ENCODE measurements at places on chromosomes 4 and X. TPM values are rescaled to one million over a fixed set of nuclear protein-coding genes. Genes with fewer than 3 reads are reported as not detected.

PLP1 gene
- total RNA-seq = not detected

PPP2R2C gene
- 0.55 TPM for total RNA-seq

POU3F4 gene
- total RNA-seq = not detected

PPID gene
- total RNA-seq = 4.0 TPM

FGA gene
- not detected for total RNA-seq

C1GALT1C1 gene
- 21.4 TPM for total RNA-seq

GPRASP1 gene
- 0.43 TPM for total RNA-seq

FREM3 gene
- total RNA-seq = not detected

IL21 gene
- not detected for total RNA-seq

GPC3 gene
- 730 TPM for total RNA-seq

DNA sequence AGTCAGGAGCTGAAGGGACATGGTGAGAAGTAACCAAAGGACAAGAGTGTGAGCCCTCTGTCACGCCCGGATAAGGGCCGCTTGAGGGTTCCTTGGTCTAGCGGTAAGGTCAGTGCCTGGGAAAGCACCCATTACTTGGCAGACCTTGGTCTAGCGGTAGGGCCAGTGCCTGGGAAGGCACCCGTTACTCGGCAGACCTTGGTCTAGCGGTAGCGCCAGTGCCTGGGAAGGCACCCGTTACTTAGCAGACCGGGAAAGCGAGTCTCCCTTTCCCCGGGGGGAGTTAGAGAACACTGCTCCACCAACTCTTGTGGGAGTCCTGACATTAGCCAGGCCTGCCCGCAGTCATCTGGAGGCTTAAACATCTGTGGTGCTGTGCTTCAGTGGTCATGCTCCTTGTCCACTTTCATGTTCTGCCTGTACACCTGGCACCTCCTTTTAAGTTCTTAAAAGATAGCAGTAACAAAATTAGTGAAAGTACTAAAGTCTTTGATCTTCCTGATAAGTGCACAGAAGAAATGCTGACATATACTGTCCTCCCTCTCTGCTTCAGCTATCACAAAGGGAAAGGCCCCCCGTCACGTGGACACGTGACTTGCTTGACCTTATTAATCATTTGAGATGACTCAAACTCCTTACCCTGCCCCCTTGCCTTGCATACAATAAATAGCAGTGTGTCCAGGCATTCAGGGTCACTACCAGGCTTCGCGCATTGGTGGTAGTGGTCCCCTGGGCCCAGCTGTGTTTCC, 9.3 kb upstream of the SEC24B start:
- DNase-seq = no peak

DNA sequence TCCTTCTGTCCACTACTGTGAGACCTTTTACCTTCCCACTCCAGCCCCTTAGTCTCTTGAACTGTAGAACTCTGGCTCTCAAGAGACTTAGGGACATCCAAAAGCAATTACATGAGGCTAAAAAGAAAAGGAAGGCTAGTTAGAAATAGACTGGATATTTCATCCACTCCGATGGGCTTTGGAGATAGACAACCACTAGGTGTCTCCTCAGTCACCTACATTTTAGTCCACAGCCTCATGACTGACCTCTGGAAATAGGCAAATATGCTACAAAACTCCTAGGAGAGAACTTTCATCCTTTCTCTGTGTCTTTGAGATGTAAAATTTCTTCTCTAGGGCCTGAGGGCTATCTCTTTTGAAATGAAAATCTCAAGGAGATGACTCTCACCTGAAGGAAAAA, 45.1 kb upstream of the LAMP2 start:
- peak; percentile 0 for DNase-seq

- no peak for DNase-seq
Measured at GRCh38 chrX:155086202-155086840, 15.0 kb downstream of the BRCC3 start.

- DNase-seq = no peak
Measured at GRCh38 chrX:18490806-18491555, 65.6 kb downstream of the CDKL5 start.

- no peak for DNase-seq
Measured at GRCh38 chr4:82496349-82496748, 65.4 kb downstream of the TMEM150C start.

GRCh38 chr4:138078751-138079520, 163.2 kb downstream of the SLC7A11 start:
- no peak for DNase-seq

DNA sequence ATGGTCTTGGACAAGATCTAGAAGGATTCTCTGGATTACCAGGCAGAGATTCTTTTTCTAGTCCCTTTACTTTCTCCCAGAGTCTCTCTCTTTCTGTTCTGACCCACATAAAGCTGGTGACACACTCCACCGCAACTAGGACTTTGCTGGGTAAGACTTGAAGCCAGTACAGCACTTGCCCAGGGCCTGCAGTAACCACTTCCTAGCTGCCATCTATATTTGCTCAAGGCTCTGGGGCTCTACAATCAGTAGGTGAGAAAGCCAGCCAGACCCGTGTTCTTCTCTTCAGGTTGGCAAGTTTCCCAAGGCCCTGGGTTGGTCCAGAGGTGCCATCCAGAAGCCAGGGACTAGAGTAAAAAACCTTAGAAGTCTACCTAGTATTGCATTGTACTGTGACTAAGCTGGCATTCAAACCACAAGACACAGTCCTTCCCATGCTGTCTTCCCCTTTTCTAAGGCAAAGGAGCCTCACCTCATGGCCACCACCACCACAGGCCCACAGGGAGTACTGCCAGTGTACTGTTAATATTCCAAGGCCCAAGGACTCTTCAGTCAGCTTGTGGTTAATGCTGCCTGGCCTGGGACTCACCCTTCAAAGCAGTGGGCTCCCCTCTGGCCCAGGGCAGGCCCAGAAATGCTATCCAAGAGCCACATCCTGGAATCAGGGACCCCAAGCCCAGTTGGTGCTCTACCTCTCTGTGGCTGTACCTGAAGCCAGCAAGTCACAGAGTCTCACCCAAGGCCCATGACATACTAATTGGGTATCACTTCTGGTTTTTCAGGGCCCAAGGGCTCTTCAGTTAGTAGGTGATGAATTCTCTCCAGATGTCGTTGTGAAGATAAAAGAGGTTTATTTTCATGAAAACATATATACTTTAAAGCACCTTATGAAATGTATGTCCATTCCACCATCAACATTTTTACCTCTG, 54.7 kb downstream of the CD38 start:
- DNase-seq = no peak

DNA sequence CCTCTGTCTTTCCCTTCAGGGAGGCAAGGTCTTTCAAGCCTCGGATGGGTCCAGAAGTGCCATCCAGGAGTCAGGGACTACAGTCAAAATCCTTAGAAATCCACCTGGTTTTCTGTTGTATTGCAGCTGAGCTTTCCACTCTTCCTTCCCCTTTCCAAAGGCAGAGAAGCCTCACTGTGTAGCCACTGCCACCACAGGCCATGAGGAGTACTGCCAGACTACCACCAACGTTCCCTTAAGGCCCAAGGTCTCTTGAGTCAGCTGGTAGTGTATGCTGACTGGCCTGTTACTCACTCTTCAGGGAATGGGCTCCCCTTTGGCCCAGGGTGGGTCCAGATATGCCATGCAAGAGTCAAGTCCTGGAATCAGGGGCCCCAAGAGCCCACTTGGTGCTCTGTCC, 1454.1 kb downstream of the PCDH19 start:
- DNase-seq = no peak

GRCh38 chrX:147884958-147885357, 26.8 kb upstream of the FMR1 start:
- DNase-seq = no peak

- no peak for DNase-seq
Measured at GRCh38 chr4:98618680-98619079, 39.7 kb downstream of the TSPAN5 start.

DNA sequence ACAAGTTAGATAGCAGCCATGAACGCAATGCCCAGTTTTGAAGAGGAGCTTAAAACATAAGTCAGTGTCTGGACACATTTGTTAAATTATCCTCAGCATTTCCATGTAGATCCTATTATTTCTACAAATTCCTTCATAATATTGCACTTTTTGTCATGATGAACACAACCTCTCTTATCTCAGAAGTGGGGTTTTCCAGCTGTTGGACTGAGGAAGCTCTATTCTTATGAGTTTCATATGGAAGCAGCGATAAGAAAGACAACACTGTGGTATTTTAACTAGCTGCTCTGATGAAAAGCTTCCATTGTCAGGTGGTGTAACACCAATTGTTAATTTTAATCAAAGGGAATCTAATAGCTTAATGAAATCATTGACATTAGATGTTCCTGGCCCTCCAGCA, 308.7 kb downstream of the GBA3 start:
- no peak for DNase-seq
